Esophagus muscularis mucosa (tissue), 4 donors: ENCODE measurements at places on chromosomes 16 and 17. TPM values are rescaled to one million over a fixed set of nuclear protein-coding genes. Genes with fewer than 3 reads are reported as not detected.

DNA sequence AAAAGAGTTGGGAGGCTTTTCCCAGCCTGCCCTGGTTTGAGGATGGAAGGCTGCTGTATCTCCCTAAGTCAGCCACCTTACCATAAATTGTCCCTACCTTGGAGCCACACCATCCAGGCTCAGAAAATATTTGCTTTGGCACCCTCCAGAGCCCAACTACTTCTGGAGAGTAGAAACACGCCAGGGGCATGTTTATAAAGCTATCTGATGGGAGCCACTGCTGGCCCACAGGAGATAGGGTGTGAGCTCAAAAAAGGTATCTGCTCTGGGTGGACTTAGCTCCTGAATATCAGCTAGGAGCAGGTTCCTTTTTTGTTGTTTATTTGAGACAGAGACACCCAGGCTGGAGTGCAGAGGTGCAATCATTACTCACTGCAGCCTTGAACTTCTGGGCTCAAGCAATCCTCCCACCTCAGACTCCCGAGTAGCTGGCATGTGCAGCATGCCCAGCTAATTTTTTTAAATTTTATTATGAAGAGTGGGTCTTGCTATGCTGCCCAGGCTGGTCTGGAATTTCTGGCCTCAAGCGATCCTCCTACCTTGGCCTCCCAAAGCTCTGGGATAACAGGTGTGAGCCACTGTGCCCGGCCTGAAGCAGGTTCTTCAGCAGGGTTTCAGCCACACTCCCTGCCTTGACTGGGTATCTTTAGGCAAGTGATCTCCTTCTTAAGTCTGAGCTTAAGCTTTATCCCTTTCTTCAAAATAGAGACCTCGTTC is 147.1 kb downstream of the SALL1 start:
- DNase-seq, result no peak

- no peak for DNase-seq
Observed at GRCh38 chr16:31709181-31709580, 164.4 kb upstream of the ZNF267 start.

- no peak for DNase-seq
Observed at GRCh38 chr16:74113545-74113944, 183.1 kb upstream of the PSMD7 start.

NF1 gene
- 40.9 TPM for total RNA-seq

ITGA2B gene
- total RNA-seq, result 1.7 TPM
